GM13976 (cell line): ENCODE measurements at places on chromosomes 16 and 17.

- peak; percentile 58 for DNase-seq
Observed at GRCh38 chr16:8892101-8892575, 10.0 kb downstream of the LITAFD start.

GRCh38 chr17:1592751-1593629 lies 30.4 kb upstream of the PITPNA start:
- peak; percentile 69 for DNase-seq

DNA sequence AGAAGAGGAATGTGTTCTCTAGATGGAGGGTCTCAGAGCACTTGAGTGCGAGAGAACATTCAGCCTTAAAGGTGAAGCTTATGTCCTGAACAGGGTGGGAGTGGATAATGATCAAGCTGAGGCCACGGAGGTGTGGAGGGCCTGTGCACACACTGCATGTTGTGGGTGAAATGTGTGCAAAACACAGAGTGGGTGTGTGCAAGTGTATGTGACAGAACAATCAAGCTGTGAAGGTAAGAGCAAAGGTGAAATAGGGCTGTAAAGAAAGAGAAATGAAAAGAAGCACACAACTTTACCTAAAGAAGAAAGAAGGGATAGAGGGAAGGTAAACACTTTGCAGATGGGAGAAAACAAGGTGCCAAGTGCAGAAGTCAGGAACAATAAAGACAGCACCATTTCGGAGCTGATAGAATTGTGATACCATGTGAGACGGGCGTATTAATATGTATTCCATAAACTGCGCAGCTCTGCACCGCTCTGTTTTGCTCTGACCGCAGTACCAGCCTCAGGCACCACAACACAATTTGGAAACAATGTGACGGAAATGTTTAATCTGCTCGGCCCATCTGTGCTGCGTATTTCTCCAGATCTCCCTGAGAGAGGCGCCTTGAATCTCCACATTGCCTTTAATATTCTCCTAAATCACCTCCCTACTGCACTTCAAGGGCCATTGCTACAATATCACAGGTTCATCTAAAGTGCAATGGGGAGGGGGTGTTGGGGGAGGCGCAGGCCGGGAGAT lies 40.6 kb downstream of the SNX11 start:
- no peak for DNase-seq

GRCh38 chr17:49997773-49998703 lies 3.0 kb upstream of the DLX3 start:
- DNase-seq = peak; percentile 89

- no peak for DNase-seq
Observed at GRCh38 chr16:76565542-76565941, 288.3 kb downstream of the CNTNAP4 start.

DNA sequence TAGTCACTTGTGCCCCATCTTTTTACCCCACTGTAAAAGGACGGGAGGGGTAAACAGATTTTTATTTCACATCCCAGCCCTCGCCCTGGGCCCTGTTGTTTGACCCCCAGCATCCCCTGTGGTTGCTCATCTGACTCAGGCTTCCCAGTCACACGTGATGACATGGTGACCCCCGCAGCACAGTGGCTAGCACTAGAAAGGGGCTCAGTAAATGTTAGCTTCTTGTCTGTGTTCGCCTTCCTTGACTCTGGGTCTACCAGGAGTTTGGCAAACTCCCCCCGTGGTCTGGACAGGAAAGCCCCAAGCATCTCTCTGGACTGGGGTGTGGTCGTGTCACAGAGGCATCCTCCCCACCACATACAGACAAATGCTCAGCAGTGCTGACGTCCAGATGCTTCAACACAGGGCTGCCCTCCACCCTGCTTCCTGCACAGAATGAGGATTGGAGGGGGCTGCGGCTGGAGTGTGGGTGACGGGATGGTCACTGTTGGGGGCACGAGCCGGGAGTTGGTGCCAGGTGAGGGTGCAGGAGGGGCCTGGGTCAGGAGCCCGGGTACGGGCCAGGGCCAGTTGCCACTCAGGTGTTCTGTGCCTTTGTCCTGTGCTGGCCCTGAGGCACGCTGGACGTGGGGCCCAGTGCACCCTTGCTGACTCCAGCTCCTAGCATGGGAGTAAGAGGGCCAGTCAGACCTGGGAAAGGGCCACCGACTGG lies 69.1 kb downstream of the METRNL start:
- DNase-seq = no peak

GRCh38 chr17:49925921-49926320 lies 43.1 kb upstream of the DLX4 start:
- no peak for DNase-seq

DNA sequence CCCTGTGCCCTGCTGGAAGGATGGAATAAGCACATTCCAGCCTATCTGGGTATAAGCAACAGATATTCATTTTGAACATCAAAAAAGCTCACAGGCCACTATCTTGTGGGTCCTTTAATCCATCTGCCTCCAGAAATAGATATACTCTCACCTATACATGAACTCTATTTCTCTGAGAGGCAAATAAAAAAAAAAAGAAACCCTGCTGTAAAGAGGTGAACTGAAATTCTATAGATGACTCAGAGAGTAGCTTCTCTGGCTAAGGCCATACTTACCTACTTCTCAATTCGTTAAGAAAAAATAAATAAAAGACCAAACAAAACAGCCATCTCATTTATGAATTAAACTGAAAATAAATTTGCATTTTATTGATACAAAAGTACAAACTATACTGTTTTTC lies 86.3 kb downstream of the DYNLRB2 start:
- DNase-seq = peak; percentile 73

DNA sequence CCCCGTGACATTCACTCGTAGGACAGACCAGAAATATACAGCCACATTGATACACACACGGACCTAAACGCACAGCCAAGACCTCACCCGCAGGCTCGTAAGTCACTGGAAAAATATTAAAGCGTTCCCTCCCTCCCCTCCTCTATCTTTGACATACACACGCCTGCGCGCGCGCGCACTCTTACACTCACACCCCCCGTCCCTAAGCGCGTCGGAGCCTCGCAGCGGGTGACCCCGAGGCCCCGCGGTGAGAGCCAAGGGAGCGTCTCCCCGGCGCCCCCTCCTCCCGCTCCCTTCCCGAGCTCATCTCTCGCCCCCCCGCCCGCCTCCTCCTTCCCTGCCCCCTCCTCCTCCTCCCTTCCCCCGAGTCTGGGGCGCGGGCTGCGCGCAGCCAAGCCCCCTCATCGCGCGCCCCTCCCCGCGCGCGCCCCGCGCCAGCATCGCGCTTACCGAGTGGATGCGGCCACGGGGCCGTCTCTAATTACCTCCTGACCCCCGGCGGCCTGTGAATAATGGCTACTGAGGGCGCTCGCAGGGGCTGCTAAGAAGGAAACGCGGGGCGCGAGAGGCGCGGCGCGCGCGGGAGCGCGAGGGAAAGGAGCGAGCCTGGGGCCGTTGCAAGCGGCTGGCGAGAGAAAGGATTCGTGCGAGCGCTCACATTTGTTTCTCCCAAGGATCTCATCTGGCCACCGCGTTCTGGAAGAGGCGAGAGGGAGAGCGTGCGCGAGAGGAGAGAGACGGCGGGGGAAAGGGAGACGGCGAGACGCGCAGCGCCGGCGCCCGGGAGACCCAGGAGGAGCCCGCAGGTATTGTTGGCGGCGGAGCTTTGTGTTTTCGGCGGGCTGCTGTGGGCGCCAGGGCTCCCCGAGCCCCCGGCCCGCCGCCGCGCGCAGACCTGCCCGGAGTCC lies 42.4 kb downstream of the RAI1 start:
- DNase-seq = peak; percentile 74

DNA sequence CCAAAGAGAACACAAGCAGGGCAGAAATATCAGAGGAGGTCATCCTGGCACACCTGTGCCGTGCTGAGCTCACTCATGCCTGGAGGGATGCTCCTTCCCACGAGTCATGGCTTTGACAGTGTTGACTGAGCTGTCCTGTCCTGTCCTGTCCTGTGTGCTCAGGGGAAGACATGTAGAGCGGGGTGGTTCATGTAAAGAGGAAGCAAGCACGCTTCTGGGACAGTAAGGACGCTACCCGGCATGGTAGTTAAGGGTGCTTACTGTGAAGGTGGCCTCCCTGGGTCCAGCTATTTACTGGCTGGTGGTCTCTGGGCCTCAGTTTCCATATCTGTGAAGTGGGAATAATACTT lies 398 bp downstream of the LGALS9 start:
- DNase-seq = peak; percentile 48

DNA sequence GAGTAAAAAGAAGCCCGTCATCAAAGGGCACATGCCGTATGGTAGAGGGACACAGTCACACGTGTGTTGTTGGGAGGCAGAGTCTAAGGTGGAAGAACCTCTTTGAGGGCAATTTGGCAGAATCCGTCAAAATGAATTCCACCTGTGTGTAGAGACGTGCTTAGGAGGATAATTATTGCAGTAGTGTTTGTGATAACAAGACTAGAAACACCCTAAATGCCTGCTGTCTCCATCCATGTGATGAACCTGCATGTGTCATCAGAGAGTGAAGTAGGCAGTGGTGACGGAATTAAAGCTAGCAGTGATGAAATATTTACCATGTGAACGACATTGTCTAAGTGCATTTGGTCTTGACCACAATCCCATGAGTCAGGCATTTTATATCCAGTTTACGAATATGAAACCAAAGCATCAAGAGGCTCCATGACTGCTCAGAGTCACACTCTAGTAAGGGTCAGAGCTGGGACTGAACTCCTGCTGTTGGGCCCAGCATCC lies 61.3 kb upstream of the ADORA2B start:
- no peak for DNase-seq

- no peak for DNase-seq
Observed at GRCh38 chr17:19390951-19391350, 4.0 kb upstream of the MFAP4 start.

- DNase-seq = no peak
Observed at GRCh38 chr16:68469796-68470460, 21.6 kb upstream of the SMPD3 start.

DNA sequence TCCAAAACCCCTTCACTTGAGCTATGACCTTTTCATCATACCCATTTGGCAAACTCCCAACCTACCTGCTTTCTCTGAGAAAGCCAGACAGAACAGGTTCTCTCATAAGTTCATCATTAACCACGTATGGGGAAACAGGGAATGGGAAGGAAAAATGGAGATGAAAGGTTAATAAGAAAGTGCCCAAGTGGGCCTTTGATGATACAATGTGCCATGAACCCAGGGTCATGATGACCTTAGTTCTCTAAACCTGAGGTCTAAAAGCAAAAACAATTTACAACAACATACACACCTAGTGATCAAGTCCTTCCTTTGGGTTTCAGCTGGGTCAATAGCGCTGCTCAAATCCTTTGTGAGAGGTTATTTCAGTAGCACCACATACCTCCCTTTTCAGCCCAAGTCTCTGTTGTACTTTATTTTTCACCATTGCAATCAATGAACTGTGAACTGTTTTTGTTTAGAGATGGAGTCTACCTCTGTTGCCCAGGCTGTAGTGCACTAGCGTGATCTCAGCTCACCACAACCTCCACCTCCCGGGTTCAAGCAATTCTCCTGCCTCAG lies 14.5 kb upstream of the RANGRF start:
- no peak for DNase-seq

DNA sequence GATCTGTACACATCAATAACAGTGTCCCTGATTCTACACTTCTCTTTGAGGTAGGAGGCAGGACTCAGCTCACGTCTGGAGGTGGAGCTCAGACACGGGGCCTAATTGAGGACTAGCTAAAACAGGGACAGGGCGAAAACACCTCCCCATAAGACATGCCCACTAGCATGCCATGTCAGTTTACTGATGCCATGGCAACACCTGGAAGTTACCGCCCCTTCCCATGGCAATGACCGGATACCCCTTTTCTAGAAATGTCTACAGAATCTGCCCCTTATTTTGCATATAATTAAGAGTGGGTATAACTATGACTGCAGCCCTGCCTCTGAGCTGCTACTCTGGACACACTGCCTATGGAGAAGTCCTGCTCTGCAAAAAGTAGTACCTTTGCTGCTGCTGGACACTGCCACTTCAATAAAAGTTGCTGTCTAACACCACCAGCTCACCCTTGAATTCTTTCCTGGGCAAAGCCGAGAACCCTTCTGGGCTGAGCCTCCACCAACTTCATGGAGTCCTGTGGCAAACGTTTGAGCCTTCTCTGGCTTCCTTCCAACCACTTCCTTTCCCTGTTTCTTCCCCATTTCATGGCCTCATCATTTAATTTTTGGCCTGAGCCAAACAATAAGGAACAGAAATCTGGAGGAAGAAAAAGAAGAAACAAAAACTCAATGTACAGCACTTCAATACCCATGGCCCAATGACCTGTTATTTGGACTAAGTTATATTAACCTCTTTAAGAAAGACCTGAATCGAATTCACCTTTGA lies 21.0 kb downstream of the PHB1 start:
- DNase-seq = no peak

DNA sequence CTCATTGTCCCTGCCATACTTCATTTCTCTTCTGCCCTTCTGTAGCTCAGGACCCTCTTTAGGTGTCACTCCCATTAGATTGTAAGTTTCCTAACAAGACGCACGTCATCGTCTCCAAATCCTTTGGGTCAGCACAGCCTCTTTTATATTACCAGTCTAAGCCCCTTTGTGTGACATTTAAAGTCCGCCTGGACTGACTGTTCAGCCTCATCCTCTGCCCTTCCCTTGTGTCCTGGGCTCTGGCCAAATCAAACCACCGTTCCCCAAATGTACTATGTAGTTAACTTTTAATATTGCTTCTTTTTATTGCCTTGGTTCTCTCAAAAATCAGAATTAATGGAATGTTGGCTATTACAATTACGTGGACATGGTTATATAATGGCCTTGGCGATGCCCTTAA lies 38.2 kb downstream of the PITPNC1 start:
- no peak for DNase-seq

DNA sequence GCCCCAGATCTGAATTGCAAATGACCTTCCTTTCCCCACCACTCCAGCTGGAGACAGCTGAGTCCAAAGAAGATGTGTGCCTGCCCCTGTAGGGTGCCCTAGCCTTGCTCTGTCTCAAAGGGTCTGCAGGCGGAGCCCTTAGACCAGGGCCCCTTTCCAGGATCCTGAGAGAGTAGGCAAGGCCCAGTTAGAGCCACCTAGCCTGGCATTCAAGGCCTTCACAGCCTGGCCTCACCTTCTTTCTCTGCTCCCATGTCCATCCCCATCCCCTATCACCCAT lies 66.6 kb upstream of the LHX1 start:
- no peak for DNase-seq

GRCh38 chr16:20851601-20852000 lies 45.3 kb downstream of the REXO5 start:
- no peak for DNase-seq

DNA sequence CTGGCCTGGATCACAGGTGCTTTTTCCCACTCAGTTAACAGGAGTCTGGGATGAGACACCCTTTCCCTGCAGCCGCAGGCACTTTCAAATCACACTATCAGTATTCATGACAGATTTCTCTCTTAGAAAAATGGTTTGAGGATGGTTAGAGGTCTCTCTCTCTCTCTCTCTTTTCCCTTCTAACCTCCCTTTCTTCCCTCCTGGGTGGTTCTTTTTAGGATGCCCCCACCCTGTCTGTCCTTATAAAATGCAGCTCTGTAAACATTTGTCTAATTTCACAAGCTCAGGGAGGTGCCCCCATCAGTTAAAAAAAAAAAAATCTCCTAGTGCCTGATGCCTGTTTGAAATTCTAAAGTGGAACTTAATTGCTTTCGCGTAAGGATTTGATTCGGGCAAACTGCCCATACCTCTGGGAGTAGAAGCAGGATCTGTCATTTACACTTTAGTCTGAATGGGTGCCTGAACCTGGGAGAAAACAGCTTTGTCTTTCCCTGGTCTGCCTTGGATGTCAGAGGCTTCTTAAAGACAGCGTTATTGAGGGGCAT lies 158.8 kb downstream of the CCDC182 start:
- DNase-seq = no peak
